Stimulated activated CD8-positive, alpha-beta memory T cell treated with anti-CD3 and anti-CD28 coated beads, Interleukin-2, amount 100 ng/mL, for 1 hour (primary cell): ENCODE measurements at places on chromosomes 7 and 10.

DNA sequence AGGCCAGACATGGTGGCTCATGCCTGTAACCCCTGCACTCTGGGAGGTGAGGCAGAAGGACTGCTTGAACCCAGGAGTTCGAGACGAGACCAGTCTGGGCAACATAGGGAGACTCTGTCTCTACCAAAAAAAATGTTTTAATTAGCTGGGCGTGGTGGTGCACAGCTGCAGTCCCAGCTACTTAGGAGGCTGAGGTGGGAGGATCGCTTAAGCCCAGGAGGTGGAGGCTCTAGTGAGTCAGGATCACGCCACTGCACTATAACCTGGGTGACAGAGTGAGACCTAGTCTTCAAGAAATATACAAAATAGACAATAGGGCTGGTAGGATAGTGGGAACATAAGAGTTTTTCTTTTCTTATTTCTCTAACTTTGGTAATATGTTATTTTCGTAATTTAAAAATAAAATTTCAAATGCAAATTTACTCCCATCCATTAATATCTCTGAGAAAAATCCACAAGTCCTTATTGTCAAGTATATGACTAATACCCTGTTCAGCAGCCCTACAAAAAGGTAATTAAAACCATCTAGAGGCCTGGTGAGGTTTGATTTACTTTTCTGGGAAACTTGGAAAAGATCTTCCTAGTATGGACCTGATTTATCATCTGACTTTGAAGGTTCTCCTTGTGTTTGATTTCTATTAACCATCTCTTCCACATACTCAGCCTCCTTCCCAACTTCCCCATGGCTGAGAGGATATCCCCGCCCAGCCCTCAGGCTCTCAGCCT, 50.0 kb downstream of the CREB3L2 start:
- DNase-seq = no peak

GRCh38 chr7:102061981-102062390, 224.7 kb upstream of the SH2B2 start:
- no peak for DNase-seq

DNA sequence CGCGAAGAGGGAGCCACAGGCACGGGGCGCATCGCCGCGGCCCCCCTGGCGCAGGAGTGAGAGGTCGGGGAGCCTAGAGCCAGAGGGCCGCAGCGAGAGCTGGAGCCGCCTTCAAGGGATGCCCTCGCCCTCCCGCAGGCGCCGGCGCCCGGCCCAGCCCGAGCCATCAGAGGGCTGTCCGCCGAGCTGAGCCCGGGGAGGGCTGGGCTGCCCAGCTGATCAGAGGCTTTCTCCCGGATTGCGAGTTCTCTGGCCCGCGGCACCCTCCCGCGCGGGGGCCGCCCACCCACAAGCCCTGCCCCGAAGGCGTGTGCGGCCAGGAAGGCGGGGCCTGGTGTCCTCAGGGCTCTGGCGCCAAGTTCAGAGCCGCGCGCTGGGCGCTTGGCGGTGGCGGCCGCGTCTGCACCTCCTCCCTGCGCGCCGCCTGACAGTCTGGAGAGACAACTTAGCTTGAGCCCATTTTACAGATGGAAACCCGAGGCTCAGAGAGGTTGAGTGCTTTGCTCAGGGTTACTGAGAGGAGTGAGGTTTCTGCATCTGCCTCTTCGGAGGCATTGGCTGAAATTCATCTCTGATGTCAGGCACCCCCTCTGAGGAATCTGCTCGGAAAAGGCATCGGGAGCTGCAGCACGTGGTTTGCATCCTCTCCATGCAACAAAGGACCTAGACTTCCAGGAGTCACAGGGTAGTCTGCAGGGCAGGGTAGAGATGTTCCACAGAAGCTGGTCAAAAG, 3.8 kb upstream of the ANTXRL start:
- peak; percentile 38 for DNase-seq

- DNase-seq = no peak
Measured at GRCh38 chr7:5661942-5662341, 119.5 kb downstream of the RNF216 start.

- no peak for DNase-seq
Measured at GRCh38 chr10:5449823-5450222, 37.5 kb downstream of the NET1 start.

DNA sequence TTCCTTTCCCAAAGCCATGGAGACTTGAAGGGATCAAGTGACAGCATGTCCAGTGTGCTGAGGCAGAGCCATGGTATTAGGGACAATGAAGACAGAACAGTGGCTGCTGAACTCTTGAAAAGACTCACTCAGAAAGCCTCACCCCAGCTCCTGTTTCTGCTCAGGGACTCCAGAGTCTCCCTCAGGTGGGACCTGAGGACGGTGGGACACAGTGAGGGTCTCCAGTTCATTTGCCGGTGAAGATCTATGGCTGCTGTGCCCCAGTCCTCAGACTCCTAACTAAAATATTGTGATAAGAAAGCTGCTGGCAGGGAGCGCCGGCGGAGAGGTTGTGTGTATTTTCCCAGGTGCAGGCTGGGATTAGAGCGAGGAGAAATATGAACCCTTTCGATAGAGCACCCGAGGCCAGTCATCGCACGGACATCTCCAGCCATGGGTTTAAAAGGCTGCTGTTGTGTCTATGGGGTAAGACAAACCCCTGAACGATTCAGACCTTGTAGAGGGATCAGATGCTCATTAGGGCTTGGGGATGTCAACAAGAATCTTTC, 57.2 kb downstream of the C7orf25 start:
- DNase-seq = no peak

- no peak for DNase-seq
Measured at GRCh38 chr7:131131746-131132431, 195.8 kb upstream of the MKLN1 start.

DNA sequence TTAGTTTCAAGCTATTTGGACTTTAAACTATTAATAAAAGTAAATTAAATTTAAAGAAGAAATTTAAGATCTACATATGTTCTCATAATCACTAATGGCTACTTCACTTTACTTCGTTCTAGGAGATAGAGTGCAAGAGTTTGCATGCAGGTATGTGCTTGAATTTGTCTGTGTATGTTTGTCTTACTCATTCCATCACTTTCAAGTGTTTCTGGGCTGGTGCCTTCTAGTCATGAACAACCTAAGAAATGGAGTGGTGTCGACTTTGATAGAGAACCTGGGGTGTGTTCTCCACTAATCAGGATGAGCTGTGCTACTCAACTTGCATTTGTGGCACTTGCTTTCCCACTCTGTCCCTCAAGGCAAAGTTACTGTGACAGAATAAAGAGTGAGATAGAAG, 169.9 kb downstream of the KCND2 start:
- no peak for DNase-seq

DNA sequence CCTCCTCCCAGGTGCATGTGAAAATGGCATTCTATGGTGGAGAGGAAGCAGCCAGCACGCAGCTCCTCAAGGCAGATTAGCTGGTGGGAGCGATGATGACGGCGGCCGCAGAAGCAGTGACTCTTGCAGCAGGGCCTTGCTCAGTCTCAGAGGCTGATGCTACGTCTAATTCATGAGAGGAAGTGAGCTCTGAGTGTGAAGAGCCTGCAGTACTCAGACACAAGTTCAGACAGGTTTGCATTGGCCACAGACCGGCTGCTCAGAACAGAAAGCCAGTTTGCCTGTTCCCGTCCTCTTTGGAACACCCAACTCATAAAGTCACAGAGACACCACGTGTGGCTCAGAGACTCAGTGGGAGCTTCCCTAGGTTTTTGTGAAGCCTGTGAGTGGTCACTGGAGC, 136.5 kb downstream of the ADARB2 start:
- no peak for DNase-seq

DNA sequence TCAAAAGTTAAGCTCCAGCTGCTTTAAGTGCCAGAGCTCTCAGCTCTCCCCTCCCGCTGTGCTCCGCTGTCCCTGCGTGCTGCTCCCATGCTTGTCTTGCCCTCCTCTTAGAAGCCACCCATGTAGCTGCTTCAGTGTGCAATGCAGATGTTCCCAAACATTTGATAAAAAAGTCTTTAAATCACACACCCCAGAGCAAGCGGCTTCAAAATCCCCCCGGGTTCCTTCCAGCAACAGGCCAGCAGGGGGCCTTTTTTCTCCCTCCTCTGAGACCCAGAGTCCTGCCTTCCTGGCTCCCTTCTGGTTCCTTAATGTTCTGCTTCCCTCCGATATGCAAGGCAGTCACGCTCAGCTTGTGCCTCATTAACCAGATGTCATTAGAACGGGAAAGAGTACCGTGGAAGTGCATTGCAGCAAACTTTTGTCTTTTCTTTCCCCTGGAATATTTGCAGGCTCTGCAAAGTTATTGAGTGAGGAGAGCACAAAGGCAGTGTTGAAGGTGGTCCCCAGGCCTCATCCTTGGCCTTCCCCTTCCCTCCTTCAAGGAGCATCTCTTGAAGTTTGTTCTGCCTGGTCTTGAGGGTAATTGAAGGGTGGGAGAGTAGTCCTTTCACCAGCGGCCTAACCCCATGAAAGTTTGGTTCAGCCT, 25.5 kb downstream of the LDB3 start:
- no peak for DNase-seq

GRCh38 chr7:71753956-71754664, 622.2 kb downstream of the GALNT17 start:
- no peak for DNase-seq

GRCh38 chr7:151366880-151367222, 25.2 kb downstream of the NUB1 start:
- no peak for DNase-seq

- peak; percentile 41 for DNase-seq
Measured at GRCh38 chr10:88990384-88991160, at the start of gene FAS. Gene FAS, plus strand, starts transcription at chr10:88990798. Its CDS starts 79 bp downstream, at chr10:88990877.
